ENCODE measurements at places on chromosomes 7 and 10. TPM values are rescaled to one million over a fixed set of nuclear protein-coding genes. Genes with fewer than 3 reads are reported as not detected.

The PAX4 gene
- not detected for polyA plus RNA-seq

DNA sequence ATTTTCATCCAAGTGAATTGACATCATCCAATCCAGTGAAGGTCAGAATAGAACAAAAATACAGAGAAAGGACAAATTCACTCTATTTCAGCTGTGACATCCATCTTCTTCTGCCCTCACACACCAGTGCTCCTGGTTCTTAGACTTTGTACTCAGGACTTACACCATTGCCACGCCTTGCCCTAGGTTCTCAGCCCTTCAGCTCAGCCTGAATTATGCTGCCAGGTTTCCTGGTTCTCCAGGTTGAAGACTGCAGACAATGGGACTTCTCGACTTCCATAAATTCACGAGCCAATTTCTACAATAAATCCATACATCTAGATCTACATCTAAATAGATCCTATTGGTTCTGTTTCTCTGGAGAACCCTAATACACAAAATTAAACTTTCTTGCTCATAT is 181.2 kb upstream of the KCND2 start:
- no peak for DNase-seq

DNA sequence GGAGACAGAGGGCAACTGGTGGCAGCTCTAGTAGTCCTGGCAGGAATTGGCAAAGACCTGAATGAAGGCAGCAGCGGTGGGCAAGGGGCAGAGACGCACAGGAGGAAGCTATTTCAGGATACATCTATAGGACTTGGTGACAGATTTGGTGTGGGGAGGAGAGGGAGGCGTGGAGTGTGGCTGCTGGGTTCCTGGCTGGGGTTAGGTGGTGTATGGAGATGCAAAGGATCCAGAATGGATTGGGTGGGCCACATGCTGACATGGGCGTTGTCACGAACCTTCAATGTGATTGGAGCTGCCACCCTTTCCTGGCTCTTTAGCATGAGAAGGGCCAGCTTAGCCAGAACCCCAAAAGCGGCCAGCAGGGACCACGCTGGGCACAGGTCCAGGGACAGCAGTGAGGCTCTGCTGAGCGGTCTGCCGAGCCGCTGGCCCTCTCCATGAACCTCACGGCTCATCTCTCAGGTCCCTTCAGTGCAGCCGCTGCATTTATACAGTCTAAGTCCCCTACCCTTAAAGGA is 10.2 kb upstream of the ADCY1 start:
- no peak for DNase-seq

DNA sequence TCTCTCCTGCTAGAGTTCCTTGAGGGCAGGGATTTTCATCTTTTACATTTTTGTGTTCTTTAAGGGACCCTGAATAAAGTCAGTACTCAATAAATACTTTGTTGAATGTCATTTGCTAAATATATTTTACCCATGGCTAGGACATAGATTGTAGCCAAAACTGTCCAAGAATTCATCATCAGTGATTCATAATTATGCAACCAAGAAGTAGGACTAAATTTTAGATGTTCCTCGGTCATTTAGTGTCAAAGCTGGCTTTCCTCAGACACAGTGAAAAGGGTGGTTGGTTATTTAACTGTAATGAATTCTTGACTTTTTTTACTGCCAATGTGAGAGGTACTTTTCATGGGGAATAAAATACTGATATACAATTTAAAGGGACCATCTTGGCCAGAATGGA is 3.3 kb downstream of the NUDT13 start:
- DNase-seq: no peak

The LIPK gene
- polyA plus RNA-seq: not detected

GRCh38 chr7:51316262-51316665 is 345 bp downstream of the COBL start:
- DNase-seq: peak; percentile 82

Data from SK-N-SH (cell line).